Activated gamma-delta T cell treated with anti-CD3 and anti-CD28 coated beads, Interleukin-2, amount 50 U/mL, for 16 hours (primary cell): ENCODE measurements at places on chromosomes 1 and 21.
A peak's percentile ranks its signal among the peaks of the same experiment; 100 is the strongest.

DNA sequence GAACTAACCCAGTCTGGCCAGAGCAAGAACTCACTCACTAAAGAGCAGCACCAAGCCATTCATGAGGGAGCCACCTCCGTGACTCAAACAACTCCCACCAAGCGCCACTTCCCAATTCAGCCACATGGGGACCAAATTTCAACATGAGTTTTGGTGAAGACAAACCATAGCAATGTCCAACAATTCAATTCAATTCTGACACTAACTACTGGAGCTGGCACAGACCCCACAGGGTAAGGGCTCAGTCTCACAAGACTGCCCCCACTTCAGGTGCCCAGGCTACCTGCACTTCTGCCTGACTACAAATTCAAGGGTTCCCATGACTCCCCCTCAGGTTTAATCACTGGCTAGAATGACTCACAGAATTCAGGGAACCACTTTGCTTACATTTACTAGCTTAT lies 48.8 kb upstream of the RAP1A start:
- DNase-seq = peak; percentile 20

GRCh38 chr21:29826386-29826785 lies 113.4 kb downstream of the GRIK1 start:
- DNase-seq = no peak

DNA sequence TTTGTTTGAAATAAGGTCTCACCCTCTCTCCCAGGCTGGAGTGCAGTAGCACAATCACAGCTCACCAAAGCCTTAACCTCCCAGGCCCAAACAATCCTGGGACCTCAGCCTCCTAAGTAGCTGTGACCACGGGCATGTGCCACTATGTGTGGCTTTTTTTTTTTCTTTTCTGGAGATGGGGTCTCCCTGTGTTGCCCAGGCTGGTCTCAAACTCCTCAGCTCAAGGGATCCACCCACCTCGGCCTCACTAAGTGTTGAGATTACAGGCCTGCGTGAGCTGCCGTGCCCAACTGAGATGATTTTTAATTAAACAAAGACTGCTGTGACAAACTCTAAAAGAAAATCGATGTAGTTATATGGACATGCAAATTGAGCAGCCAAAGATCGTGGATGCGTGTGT lies 768.4 kb upstream of the ADGRL2 start:
- DNase-seq = no peak

- DNase-seq = no peak
Measured at GRCh38 chr1:39761557-39762260, 9.4 kb downstream of the OXCT2 start.

- DNase-seq = no peak
Measured at GRCh38 chr1:210707300-210708240, 378.9 kb downstream of the HHAT start.

DNA sequence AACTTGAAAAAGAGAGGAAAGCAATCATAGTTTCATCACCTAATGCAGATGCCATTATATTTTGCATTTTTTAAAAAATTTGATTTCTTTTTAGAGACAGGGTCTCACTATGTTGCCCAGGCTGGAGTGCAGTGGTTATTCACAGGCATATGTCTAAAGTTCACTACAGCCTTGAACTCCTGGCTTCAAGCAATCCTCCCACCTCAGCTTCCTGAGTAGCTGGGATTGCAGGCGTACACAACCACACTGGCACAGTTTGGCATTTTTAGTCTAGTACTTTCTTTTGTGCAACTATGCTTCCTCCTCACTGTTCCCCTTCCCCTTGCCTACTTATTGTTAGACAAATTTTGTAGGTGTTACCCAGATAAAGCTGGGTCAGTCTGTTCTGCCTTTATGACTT lies 18.0 kb downstream of the RHOU start:
- DNase-seq = no peak

DNA sequence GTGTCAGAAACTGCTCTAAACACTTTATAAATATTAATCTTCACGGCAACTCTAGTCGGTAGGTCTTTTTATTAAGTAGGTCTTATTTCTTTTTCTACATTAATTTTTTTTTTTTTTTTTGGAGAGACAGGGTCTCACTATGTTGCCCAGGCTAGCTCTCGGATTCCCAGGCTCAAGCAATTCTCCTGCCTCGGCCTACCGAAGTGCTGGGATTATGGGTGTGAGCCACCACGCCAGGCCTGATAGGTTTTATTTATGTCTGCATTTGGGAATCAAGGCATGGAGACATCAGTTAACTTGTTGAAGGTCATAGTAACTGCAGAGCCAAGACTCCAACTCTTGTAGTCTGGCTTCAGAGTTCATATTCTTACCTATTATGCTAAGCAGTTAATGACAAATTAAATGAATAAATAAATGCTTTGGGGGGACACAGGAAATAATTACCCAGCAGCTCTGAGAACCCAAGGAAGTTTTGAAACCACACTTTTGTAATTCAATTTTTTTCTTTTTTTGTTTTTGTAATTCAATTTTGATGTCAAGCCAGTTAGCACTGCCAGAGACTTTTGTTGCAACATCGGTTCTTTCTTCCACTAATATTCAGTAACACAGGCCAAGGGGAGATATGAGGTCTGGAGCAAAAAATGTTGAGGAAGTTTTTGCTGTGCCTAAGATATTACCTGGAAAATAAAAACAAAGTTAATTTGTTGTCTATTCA lies 9.4 kb upstream of the UAP1 start:
- DNase-seq = no peak

DNA sequence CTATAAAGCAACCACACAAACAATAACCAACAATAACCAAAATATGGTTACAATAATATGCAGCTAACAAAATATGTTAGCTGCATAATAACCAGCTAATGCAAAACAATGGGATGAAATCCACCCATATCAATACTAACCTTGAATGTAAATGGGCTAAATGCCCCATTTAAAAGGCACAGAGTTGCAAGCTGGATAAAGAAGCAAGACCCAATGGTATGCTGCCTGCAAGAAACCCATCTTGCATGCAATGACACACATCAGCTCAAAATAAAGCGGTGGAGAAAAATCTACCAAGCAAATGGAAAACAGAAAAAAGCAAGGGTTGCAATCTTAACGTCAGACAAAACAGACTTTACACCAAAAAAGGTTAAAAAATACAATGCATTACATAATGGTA lies 316.5 kb upstream of the NR5A2 start:
- DNase-seq = no peak

DNA sequence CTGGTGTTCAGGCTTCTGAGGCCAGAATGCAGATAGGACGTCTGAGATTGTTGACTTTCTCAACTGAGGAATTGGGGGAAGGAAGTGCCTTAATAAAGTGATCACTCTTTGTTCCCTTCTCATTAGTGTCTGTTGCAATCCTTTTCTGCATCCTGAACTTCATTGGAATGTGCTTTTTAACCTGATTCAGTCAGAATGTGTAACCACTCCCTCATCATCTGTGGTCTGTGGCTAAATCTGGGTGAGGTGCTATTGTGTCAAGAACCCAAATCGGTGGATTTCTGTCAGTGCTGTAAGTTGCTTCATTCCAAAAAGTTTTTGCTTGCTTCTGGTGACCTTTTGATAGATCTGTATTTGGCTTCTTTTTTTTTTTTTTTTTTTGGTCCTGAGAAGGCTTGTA lies 38.2 kb downstream of the ARID1A start:
- DNase-seq = no peak

DNA sequence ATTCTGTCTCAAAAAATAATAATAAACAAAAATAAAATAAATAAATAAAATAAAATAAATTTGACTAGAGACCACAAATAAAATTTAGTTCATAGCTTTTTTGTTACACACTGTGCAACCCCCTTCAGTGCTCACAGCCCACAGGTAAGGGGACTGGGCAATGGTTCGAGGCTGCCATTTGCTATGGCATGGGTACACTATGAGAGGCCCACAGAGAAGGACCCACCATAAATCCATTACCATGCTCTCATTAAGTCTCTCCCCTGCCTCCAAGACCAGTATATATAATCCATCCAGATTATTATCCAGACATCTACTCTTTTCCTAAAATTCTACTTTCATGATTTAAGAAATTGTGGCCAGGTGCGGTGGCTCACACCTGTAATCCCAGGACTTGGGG lies 8.7 kb upstream of the RIT1 start:
- no peak for DNase-seq

- no peak for DNase-seq
Measured at GRCh38 chr1:28190996-28191645, 14.6 kb upstream of the PTAFR start.

GRCh38 chr1:34066166-34066565 lies 98.9 kb downstream of the CSMD2 start:
- no peak for DNase-seq

DNA sequence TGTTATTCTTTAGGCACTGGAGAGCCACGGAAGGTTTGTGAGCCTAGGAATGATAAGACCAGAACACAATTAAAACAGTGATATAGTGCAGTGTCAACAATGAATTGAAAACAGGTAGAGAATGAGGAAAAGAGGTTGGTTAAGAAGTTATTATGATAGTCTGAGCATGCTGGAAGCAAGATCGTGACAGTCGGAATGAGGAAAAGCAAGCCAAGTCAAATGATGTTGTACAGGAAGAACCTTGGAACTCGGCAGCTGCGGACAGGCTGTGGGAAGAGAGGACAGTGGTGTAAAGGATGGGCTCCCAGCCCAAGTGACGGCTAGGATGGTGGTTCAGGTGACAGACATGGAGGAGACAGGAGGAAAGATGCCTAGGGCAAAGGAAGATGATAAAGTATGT lies 25.6 kb downstream of the MTARC1 start:
- DNase-seq = no peak

DNA sequence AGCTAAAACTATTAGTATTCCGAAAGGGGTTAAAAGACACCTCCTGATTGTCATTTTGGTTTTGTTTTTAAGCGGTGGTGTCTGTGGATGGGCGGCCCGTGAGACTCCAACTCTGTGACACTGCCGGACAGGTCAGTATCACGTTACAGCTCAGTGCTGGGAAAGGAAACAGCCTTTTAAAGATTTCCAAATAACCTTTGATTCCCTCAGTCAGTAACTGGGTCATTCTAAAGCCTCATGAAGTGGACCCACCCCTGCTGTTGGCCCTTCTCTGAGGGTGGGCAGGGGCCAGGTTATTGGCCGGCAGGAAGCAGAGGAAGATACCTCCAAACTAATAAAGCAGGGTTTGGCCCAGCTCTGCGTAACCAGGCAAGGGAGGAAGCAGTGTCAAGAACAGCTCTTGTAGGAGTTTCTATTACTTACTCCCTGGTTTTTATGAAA lies 2.3 kb downstream of the RHOU start:
- DNase-seq = no peak

DNA sequence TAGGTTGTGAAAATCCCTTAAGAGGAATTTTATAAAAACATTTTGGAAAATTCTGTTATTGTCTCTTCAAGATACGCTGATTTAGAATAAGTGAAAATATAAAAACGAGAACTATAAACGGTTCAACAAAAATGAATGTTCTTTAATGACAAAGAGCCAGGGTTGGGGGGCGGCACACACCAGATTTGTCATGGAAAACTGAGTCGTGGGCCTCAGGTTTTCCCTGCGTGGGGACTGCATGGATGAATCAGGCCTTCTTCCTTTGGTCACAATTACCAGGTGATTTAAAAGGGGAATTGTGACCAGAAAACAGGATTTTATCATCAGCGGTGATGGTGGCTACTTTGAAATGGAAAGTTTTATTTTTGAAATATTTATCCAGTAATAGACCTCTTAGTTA lies 8.6 kb downstream of the LHX4 start:
- no peak for DNase-seq

- DNase-seq = no peak
Measured at GRCh38 chr1:188372821-188373220, 1544.1 kb downstream of the PLA2G4A start.

DNA sequence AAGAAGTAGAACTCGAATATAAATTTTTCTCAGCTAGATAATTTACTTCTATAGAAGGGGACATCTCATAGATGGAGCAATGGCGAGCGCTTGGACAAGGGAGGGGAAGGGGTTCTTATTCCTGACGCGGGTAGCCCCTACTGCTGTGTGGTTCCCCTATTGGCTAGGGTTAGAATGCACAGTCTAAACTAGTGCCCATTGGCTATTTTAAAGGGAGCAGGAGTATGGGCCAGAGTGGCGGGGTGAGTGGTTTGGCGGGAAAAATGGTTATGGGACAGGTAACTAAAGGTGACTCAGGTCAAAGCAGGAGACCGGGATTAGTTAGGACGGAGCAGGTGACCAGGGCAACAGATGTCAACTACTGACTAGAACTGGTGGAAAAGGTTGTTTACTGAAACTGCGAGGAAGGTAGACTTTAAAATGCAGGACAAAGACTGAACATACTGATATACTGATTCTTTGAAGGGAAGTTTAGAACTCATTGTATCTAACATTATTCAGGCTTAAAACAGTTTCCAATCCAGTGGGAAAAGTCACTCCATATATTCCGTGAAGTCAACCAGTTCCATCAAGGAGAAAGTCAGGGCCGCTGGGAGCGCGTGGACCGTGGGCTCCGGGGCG lies 940 bp upstream of the ATAD3A start:
- no peak for DNase-seq

DNA sequence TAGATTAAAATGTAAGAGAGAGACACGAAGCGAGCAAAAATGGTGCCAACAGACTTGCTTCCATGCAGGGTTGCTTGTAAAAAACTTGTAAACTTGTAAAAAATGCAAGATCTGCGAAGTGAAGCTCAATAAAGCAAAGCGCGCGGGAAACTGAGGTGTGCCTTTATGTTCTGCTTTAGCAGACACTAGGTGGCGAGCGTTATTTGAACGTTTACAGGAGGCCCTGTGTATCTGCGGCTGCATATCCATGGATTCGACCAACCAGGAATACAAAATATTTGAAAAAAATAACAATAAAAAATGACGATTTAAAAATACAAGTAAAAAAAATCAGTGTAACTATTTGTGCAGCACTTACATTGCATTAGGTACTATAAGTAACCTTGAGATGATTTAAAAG lies 1.5 kb downstream of the UBE2G2 start:
- DNase-seq = no peak

GRCh38 chr1:165281207-165281901 lies 75.2 kb downstream of the LMX1A start:
- no peak for DNase-seq

GRCh38 chr1:156308078-156308477 lies 9.0 kb upstream of the VHLL start:
- no peak for DNase-seq

GRCh38 chr1:225461533-225462428 lies 33.9 kb upstream of the LBR start:
- no peak for DNase-seq

GRCh38 chr1:197915260-197915861 lies 1.8 kb upstream of the LHX9 start:
- no peak for DNase-seq

DNA sequence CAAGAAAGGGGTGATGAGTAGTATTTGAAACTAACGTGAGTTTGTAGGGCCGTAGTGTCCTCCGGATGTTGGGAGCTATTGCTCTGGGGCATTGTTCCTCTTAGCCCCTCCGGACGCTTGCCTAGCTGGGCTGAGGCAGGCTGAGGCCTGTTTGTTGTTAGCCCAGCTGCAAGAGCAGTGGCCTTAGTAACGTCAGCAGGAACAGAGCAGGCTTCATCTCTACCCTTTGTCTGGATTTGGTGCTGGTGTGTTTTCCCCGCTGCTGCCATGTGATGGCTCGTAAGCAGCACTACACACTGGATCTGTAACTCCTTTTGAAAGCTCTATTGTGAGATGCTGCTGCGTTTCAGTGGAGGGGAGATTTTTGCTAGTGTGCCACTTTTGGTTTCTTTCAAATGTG lies 57.6 kb downstream of the DNM3 start:
- DNase-seq = no peak

- DNase-seq = no peak
Measured at GRCh38 chr21:26377111-26377694, 195.9 kb downstream of the CYYR1 start.

GRCh38 chr1:64969305-64970046 lies 3.1 kb upstream of the JAK1 start:
- DNase-seq = no peak
